Motor neuron (in vitro differentiated cells): ENCODE measurements at places on chromosomes 1 and 21.

- no peak for ATAC-seq
These were observed 101.5 kb downstream of the ST6GALNAC3 start for GRCh38 chr1:76176000-76176399.

GRCh38 chr1:31784356-31785019 lies 20.3 kb upstream of the ADGRB2 start:
- ATAC-seq, result no peak

DNA sequence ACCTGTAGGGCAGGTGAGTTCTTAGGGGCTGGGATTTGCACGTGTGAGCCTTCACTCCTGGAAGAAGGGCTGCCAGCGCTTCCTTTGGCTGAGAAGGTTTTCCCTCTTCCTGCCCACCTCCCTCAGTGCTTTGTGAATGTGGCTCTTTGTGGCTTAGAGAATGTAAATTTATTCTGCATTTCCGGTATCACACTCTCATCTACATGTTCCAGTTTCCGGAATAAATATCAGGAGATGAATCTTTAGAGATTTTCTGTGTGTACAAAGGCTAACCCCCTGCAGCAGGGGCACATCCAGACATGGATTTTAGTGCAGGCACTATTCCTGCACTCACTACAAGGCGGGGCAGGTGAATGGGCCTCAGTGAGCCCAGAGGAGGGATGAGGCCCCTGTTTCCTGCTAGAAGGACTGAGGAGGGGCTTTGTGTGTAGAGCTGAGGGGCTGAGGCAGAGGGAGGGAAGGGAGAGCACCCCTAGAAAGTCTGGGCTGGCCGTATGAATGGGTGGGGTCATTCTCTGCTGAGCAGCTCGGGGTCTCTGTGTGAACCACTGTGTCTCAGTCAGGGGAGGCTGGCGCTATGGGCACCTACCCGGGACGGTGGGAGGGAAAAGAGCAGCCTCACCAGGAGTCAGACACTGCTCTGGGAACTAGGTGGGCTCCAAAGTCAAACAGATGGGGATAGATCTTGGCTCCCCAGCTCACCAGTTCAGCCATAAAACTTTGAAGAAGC lies 207.5 kb downstream of the MATN1 start:
- ATAC-seq, result no peak

DNA sequence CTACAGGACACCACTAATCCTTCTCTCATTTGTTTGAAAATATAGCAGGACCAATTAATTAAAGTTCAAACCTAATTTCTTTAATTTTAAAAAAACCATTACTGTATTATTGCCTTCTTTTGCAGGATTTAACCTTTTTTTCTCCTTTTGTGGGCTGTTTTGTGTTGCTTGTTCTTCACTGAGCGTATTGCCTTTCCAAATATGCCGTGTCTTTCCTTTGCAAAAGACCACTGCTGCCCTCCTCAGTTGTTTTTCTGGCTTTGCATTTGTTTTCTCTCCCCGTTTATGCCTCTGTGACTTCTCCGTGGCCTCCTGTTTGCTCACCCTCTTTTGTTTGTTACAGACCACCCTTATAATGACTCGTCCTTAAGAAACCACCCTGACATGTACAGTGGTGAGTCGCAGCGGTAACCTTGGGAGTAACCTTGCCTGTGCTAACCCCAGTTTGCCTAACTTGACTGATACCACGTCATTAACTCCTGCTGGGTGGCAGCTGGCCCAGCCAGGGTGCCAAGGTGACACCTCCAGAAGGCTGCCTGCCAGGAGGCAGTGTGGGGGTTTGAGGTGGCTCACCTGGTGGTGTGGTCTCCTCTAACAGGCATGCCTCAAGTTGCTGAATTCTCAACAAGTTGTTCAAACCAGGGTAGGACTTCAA lies 81.1 kb upstream of the CNTN2 start:
- no peak for ATAC-seq

GRCh38 chr21:36966066-36966820 lies at the start of gene HLCS:
Gene HLCS, minus strand, starts transcription at chr21:36966669. Its CDS starts 31 bp downstream, at chr21:36966638.
- peak; percentile 81 for ATAC-seq

DNA sequence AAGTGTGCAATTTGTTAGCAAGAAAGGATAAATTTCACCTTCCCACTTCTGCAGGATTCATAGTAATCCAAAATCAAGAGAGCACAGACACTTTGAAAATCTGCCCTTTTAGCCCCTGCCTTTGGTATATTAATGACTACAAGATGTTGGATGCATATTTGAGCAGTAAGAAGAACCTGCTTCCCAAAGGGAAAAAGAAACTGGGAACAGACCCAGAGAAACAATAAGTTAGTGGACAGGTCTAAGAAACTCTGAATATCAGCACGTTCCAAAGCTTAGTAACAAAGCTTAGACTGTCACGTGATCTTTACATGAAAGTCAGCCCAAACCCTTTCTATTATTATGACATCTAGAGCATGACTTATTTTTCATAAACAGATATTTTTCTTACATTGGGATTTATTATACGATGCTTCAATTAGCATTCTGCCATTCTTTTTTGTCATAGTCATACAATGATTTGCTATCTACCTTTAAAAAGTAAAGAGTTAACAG lies 390.9 kb upstream of the ADGRL2 start:
- ATAC-seq, result no peak

DNA sequence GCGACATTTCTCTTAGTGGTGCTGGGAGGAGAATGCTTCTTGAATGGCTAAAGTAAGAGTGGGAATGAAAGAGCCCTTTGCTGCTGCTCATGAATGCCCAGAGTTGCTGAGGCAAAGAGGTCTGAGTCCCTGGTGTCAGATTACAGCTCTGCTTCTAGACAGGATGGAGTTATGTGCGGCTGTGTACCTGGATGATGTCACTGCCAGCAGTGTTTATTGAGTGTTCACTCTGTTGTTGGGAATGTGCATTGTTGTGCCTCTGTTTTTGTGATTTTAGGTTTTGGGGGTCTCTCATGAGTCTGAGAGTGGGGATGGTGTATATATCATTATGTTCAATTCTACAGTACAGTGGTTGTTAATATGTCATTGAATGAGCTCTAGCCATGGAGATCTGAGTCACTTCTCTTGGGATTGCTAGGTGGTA lies 2.7 kb downstream of the CDC14A start:
- ATAC-seq, result no peak

DNA sequence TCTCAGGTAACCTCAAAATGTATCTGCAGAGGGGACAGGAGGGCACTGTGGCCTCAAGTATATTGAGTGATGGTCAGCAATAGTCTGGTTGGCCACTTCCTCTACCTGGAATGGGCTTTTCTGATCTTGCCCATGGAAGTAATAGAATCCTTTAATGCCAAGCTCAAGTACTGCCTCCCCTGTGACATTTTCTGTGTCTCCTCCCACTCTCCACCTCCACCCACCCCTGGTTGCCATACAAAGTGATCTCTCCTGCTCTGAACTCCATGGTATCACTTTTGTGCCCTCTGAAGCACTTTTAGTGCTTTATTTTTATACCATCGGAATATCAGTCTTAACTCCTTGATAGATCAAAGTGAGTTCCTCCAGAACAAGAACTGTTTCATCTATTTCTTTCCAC lies 9.2 kb upstream of the NOS1AP start:
- no peak for ATAC-seq

DNA sequence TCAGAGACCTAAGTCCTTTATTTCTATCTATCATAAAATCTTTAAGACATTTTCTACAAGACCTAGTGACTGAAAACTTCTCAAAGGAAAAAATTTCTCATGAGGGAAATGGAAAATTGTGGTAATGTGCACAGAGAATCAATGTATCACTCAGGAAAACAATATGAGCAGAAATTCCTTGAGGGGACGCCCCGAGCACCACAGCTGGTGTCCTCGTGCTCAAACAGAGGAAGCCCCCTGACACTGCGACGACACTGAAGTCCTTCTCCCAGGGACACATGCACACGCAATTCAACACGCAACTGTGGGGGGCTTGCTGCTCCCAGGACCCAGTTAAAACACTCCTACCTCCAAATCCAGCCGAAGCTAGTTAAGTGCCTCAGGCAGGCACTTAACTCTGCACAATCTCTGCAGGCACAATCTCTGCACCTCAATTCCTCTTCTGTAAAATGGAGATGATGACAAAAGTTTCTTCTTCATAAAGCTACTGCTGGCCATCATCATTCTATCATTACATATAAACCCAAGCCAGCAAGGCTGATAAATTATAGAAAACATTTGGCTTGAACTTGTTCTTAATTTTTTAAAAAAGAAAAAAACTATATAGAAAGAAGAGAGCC lies 16.0 kb downstream of the ZBTB17 start:
- ATAC-seq, result no peak

GRCh38 chr21:30718239-30718909 lies at the start of gene KRTAP21-3:
Gene KRTAP21-3, minus strand, starts transcription at chr21:30718777. Its CDS starts 18 bp downstream, at chr21:30718759.
- ATAC-seq, result no peak

GRCh38 chr1:176773038-176773437 lies 310.1 kb downstream of the PAPPA2 start:
- no peak for ATAC-seq

DNA sequence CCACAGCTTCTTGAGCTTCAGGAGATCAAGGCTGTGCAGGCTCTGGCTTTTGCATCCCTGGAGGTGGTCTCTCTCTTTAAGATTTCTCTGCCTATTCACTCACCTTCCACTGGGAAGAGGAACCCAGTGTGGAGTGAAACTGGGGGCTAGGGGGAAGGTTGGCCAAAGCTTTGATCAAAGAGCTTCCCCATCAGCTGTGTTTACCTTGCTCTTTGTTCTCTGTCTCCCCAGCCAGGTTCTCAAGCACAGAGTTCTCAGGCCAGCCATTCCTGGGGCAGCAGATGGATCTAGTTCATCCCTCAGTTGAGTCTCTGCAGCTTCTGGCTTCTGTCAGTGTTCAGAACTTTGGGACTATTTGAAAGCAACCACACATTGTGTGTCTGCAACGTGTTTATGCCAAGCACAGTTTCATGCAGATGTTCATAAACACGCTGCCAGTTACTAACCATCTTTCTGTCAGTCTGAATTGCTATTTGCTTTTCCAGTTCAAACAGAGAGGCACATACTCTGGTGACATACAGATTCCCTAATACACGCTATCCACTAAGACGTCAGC lies 17.2 kb upstream of the MRPS14 start:
- ATAC-seq, result no peak

DNA sequence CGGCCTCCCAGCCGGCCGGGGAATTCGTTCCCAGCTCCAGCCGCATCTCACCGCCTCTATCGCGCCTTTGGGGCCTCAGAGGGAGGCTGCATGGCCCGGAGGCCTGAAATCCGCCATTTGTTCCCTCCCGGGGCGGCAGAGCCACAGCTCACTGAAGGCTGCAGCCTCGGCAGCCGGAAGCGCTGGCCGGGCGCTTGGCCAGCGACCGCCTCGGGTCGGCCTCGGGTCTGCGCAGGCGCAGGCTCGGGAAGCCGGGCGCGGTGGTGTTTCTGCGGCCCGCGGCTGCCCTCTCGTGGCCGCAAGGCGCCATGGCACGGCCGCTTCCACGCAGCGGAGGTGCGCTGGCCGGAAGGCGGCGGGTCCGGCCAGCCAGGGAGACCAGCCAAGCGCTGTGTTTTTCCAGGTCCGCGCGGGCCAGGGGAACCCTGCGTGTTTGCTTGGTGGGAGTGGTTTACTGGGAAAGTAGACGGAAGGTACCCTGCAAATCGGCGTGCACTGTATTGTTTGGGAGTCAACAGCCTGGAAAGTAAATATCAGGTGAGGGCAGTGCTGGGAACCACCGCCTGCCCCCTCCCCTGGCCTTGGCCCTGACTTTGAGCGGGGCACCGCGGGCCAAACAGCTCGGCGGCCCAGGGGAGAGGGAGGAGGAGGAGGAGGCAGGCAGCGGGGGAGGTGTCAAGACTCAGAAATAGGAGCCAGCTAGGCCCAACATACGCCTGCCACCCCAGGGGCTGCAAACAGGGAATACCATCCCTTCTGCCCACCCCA lies 52.7 kb upstream of the CD34 start:
- peak; percentile 89 for ATAC-seq

GRCh38 chr1:38009088-38009840 lies 3.3 kb upstream of the UTP11 start:
- ATAC-seq, result no peak

- no peak for ATAC-seq
These were observed 21.8 kb downstream of the TENT5C start for GRCh38 chr1:117627546-117628130.

- ATAC-seq, result no peak
These were observed 34.1 kb upstream of the USH2A start for GRCh38 chr1:216457356-216457755.

DNA sequence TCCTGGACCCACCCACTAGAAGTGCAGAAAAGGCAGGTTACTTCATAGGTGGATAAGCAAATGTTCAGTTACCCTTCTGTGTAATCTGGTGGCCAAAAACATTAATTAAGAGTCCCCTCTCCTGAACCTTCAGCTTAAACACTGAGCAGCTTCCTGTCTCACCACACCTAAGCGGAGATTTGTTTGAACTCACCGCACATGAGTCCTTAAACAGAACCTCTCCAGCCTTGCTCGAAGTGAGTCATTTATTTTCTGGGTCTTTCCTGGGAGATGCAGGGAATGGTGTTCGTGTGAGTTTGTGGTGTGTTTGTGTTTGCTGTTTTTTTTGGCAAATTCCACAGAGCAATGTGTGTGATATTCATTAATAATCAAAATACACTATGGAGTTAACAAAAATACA lies 7.6 kb upstream of the FNBP1L start:
- no peak for ATAC-seq

GRCh38 chr1:151243683-151244216 lies 10.8 kb upstream of the PSMD4 start:
- no peak for ATAC-seq

DNA sequence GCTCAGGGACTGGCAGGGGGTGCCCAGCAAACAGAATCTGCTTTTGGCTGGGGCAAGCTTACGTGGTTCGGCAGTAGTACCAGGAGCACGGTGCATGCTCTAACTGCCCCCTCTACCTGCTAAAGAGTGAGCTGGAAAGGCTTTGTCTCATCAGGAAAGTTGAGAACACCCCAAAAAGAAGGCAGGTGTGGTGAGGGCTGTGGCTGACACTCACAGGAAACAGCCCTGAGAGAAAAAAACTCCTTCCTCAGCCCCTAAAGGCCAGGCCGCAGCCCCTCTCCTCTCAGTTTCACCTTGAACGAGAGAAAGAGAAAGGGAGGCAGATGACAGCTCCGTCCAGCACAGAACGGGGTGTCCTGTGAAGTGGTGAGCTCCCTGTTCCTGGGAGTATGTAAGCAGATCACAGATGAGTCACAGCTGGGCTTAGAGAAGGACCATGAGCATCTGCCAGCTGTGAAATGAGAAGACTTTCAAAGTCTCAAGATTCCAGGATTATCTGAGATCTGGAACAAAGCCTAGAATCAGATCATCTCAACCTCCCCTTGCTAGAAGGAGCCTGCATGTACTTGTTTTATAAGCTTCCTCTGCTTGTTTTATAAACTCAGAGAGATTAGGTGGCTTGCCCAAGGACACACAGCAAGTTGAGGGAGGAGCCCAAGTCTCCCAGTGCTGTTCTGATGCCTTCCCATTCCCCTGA lies 13.4 kb downstream of the LAPTM5 start:
- no peak for ATAC-seq
